ENCODE measurements at places on chromosomes 7 and 10.

DNA sequence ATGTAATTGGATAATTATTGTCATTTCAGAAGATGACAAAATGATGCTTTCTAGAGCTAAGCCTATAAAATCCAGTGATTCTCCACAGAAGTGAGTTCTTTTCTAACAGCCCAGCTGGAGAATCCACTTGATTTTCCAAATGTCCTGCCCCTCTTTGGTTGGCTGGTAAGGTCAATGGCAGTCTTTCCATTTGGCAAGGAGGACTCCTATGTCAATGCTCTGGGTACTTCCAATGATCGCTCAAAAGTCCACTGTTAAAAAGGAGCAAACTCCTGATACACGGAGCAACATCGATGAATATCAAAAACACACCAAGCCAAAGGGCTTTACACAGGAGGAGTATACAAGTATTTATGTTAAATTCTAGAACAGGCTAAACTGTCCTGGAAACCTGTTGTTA, 57.8 kb downstream of the STK17A start:
- DNase-seq: no peak

DNA sequence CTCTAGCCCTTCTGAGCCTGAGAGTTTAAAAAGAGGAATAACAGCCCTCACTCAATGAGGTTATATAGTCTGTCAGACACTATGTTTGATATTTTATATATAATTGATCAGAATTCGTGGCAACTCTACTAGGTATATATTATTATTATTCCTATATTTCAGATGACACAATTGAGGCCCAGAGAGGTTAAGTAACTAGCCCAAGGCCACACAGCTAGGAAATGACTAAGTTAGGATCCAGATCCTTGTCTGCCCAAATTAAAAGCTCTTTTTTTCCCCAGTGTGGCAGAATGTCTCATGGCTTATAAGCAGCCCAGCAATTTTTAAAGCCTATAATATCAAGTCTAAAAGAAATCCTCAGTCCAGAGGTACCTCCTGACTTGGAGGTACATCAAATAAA, 1119.9 kb upstream of the AUTS2 start:
- DNase-seq: no peak

- no peak for DNase-seq
Measured at GRCh38 chr10:91345716-91346115, 64.4 kb upstream of the HECTD2 start.

DNA sequence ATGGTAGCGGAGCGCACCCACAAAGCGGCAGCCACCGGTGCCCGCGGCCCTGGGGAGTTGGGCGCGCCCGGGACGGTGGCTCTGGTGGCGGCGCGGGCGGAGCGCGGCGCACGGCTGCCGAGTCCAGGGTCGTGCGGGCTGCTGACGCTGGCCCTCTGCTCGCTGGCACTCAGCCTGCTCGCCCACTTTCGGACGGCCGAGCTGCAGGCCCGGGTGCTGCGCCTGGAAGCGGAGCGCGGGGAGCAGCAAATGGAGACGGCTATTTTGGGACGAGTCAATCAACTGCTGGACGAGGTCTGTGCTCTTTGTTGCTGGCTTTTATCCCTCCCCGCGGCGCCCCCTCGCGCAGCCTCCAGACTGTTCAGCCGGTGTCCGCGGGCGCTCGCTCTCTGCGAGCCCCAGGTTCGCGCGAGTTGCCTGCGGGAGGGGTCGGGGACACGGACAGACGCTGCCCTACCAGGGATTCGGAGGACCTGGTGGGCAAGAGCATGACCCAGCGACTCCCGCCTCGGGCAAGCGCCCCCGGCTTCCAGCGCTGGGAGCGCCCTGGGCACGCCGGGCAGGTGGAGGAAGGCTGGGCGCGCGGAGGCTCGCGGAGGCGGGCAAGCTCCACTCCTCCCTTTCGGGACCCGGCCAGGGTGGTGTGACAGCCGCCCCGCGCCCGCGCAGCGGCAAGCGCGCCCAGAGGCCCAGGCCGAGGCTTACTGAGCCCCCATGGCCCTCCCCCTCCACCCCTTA, 887 bp downstream of the COL13A1 start:
- DNase-seq: no peak

DNA sequence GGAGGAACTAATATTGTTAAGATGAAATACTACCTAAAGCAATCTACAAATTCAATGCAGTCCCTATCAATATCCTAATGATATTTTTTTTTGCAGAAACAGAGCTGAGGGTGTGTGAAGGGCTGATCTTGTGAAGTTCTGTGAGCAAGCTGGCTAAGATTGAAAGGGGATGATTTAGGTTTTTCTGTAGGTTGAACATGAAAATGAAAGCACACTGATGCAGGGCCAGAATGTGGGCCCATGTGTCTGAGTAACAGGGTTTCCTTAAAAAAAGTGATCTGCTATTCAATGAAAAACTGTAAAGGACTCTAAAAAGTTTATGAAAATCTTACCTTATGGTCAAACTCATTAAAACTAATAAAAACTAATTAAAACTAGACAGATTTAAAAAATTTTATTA, 47.4 kb downstream of the GRB10 start:
- no peak for DNase-seq

- no peak for DNase-seq
Measured at GRCh38 chr10:65518379-65518778, 1407.5 kb upstream of the LRRTM3 start.

DNA sequence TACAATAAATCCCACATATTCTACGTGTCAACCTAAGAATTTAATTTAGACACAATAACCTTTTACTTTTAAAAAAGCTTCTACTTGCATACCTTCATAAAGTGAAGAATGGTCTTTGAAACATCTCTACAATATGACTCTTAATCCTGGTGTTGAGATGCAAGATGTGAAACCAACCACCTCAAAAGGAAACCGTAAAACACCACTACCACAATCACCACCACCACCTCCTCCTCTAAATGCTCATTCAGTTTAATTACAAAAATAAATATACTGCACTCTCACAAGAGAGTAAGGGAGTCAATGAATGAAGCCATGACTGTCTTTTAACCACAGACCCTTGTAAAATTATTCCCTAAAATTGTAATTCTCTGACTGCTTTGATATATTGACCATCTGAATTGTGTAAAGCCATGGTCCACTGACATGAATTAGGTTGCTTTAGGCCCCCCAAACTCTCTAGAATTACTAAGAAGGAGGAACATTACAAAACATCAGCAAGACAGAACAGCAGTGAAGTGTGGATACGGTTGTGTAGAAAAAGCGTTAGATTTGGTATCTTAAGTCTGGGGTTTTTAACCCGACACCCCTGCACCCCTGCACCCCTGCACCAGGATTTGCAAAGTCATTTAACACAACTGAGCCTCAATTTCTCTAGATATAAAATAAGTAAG, 171.4 kb downstream of the SFMBT2 start:
- no peak for DNase-seq

DNA sequence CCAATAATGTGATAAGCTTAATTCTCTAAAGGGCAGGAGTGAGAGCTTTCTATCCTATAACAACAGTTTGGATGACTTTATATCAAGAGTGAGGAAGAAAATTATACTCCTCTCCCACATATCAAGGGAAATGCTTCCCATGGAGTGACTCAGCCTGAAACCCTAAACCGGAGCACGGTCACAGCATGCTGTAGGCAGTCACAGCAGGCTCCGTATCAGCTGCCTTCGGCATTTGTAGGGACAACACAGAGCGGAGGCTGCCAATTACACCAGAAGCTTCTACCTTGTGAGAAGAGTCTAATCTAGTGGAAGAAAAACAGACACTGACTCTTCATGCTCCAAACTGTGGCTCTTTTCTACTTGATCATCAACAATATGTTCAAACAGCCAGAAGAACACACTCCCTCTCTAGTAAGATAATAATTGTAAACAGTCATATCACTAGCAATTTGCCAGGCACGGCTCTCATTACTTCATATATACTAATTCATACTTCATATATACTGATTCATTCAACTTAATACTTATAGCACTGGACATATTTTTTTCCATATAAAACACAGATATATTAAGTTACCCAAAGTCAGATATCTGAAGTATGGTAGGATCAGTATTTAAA, 65.9 kb downstream of the DGKB start:
- DNase-seq: no peak

DNA sequence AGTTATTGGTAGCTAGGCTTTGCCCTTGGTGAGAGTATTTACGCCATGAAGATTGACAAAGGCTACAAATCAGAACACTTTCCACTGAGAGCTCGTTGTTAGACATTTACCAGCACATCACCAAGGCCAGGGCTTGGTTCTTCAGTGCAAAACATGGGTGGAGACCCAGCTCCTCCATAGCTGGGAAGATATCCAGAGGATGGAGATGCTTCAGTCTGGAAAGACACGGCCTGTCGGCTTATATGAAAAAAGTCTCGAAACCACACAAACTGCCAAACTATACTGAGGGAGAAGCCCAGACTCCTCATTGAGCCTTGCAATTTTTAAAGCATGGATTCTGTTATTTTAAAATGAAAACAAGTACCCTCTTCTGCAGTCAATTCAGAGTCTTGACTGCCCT, 83.4 kb upstream of the ANLN start:
- DNase-seq: no peak

GRCh38 chr10:111137007-111137406, 60.2 kb downstream of the ADRA2A start:
- no peak for DNase-seq

- no peak for DNase-seq
Measured at GRCh38 chr10:109187677-109188076, 735.6 kb downstream of the XPNPEP1 start.

GRCh38 chr7:88072715-88073055, 138.6 kb downstream of the ADAM22 start:
- DNase-seq: no peak

DNA sequence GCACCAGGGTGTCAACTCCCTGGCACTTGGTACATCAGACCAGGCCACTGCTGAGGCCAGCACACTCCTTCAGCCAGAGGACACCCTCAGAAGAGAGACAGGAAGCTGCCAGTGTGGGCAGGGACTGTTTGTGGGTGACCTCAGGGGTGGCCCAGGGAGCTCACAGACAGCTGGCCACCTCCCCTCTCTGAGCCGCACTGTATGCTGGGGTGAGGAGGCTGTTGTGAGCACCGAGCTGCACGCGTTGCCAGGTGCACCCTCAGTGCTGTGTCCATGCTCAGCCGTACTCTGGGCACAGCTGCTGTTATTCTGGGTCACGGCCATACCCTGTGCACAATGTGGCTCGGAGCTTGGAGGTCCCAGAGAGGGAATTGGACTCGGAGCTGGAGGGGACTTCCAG, 61.5 kb upstream of the NANOS1 start:
- no peak for DNase-seq

DNA sequence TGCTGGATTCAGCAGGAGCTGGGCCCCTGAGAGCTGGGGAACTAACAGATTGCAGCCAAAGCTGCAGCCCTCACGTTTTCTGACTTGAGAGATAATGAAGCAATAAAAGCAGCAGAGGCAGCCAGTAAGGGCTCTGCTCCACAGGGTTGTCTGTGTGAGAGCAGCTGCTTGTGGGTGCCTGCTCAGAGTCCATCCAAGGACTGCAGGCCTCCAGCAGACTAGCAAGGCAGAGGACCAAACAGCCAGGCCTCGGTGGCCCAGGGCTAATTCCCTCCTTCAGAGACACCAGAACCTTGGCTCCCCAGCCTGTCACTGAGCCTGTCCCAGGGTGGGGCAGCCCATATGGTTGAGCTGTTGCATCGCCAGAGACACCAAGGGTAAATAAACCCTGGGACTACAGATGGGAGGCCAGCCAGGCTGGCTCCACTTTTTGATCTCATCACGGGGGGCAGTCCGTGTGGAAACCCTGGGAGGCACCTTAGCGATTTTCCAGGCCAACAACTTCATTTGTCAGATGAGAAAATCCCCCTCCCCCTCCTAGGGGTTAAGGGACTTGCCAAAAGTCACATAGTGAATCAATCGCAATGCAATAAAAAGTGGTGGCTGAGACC, 229.2 kb downstream of the WDR11 start:
- DNase-seq: no peak

DNA sequence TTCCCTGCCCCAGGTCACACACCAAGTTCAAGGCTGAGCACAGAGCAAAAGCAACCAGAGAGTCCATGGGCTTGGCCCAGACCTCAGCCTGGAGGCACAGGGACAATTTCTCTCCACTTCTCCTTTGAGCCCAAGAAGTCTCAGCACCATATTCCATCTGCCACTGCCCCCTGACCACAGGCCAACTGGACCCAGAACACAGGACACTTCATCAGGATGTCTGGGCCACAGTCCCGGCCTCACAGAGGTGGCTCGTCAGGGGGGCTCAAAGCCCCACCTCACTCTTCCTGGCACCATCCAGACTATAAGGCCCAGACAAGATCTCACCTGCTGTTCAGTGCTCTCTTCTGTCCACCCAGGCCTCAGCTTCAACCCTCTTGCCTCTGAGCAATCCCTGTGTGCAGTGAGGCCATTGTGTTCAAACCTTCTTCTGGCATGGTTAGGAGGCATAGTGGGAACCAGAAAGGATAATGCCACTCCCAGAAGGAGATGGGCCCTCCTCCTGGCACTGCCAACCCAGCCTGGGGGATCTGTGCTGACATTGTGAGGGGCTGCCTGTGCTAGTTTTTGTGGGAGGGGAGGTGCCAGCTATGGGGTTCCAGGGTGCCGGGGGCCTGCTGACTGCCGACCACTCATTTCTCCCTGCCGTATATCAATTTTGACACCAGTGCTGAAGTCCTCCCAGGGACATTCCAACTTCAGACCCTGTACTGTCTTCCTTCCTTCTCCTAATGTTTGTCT, 49.7 kb upstream of the ANTXRL start:
- no peak for DNase-seq

DNA sequence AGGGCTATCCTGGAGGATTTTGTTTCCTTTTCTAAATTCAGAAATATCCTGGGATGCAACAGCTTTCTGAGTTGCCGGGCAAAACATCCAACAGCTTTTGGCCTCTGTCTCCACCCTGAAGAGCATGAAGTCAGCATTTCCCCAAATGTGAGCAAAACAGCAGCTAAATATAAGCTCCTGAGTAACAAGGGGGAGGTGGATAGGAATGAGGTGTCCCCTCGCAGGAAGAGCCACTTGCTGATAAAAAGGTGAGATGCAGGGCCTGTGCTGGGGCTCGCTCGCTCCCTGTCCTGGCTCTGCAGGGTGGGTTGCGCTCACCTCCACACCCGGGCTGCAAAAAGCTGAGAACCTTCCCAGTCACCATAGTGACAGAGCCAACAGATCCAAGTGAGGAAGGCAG, 264.3 kb downstream of the ZEB1 start:
- no peak for DNase-seq

GRCh38 chr10:123496375-123496774, 169.8 kb upstream of the GPR26 start:
- DNase-seq: no peak

- DNase-seq: no peak
Measured at GRCh38 chr10:70765794-70766594, 19.2 kb downstream of the TBATA start.

Measured in T-helper 2 cell (primary cell).